B cell (primary cell): ENCODE measurements at places on chromosomes 11 and 22. TPM values are rescaled to one million over a fixed set of nuclear protein-coding genes. Genes with fewer than 3 reads are reported as not detected.

Gene SHANK3
- total RNA-seq, result not detected in 2 replicates

Gene C11orf21
- total RNA-seq, result 21.9 and 22.8 TPM in 2 replicates

Gene P2RY6
- 0.25 TPM in 1 of 2 replicates, not detected in the other for total RNA-seq

Gene OR8D4
- not detected in 2 replicates for total RNA-seq

Gene KCNK4
- total RNA-seq, result 0.32 and 0.39 TPM in 2 replicates

Gene HIC2
- 8.1 and 8.4 TPM in 2 replicates for total RNA-seq

Gene BACE1-AS
- total RNA-seq, result 11.2 and 13.9 TPM in 2 replicates

Gene CEND1
- 0.39 and 0.49 TPM in 2 replicates for total RNA-seq

Gene LDHAL6A
- 0.27 TPM in 1 of 2 replicates, not detected in the other for total RNA-seq

Gene CCDC188
- total RNA-seq, result not detected in 2 replicates

Gene PUS3
- total RNA-seq, result 7.8 and 8.1 TPM in 2 replicates

Gene EIF3M
- 174 and 177 TPM in 2 replicates for total RNA-seq

Gene TECTA
- 0.41 and 0.47 TPM in 2 replicates for total RNA-seq

Gene SERGEF
- total RNA-seq, result 52.5 and 54.3 TPM in 2 replicates

Gene C2CD2L
- 9.5 and 13.8 TPM in 2 replicates for total RNA-seq
